ENCODE measurements at places on chromosomes 5 and 9.

DNA sequence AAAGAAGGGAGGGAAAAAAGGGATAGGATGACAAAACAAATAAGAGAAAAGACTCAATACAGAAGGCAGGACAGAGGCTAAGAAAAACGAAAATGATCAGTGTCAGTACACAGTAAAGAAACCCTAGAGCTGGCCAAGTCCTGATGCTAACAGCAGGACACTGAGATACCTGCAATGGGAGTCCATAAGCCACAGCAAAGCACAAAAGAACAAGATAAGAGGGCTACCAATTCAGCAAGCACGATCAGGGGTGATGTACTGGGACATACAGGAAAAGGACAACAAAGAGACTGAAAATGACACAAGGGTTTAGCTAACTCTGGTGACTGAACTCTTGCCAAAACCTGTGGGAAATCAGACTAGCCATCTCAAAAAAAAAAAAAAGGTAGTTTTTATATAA, 1072.6 kb upstream of the COX7C start:
- no peak for DNase-seq

DNA sequence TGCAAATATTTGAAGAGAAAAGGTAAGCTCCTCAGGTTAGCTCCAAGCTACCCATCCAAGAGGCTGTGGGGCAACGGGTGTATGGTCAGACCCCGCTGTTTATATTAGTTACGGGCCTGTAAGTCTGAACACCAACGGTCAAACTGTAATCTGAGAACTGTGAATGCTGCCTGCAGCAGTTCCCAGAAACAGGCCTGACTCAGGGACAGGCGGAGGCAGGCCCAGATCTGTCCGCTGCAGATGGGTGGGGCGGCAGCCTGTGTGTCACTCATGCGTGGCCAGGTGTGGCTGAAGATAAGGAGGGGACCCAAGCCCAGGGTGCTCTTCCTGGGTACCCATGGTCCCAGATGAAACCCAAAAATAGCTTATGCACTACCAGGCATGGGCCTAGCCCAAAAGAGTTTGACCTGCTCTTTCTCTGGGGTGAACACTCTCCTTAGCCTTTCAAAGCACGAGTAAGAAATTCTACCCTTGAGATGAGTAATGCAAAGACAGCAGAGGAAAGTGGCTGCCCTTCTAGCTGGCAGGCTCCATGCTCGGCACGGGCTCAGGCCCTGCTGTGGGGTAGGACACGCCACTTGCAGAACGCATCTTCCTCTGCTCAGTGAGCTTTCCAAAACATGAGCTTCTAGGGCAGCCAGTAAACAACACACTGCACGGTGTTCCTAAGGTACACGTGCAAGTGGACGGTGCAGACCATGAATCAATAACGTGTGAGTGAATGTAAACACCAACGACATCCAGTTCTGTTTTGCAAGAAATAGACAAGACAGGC, 9.1 kb downstream of the UBAC1 start:
- DNase-seq = no peak

- no peak for DNase-seq
These were observed 29.0 kb upstream of the FSD1L start for GRCh38 chr9:105418588-105419500.

GRCh38 chr5:21665524-21665923, 1187.6 kb downstream of the CDH12 start:
- DNase-seq = no peak

- DNase-seq = no peak
These were observed 151.8 kb upstream of the RAD23B start for GRCh38 chr9:107131108-107131799.

DNA sequence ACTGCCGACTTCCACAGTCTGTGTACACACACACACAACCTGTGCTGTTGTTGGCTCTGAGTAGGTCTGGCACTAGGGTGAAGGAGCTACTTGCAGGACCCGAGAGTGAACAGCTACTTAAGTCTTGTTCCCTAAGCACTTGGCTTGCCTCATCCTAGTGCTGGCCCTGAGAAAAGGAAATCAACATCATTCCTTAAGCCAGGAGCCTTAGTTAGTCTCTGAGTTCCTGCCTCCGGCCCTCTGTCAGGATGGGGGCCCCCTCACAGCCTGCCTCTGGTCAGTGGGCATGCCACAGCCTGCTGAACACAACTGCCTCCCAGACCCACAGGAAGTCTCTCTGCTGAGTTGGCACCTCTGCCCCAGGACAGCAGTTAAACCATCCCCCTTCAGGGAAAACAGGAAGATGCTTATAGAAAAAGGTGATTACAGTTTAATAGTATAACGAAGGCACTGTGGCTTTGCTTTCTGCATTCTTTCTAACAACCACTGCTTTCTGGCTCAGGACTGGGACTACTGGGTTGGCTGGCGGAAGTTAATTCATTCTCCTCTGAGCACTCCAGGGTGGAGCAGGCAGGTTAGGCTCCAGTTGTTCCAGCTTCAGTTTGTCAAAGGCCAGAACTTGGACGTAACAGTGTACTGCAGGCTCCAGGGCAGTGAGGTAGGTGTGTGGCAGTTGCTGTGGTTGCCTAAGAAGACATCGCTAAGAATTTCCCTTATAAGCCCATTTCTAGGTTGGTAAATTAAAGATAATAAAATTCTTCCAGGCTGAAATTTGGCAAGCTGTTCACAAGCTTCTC, 2.8 kb downstream of the MAMDC2 start:
- peak; percentile 33 for DNase-seq

- DNase-seq = no peak
These were observed 12.2 kb upstream of the TAF1L start for GRCh38 chr9:32647671-32648070.

DNA sequence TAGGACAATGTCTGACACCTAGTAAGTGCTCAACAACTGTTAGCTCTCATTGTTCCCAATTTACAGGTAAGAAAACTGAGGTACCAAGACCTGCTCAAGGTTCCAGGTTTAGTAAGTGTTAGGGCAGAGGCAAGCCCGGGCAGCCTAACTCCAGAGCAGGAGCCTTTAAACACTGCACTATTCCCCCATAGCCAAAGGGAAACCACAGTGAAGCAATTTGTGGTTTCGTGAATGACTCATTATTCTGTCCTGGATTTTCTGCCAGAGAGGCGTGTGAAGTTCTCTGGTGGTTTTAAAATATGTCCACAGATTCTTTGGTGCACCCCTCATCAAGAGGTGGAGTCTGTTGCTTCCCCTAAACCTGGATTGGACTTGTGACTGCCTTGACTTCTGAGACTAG, 1.0 kb upstream of the MCC start:
- DNase-seq = peak; percentile 22

- DNase-seq = no peak
These were observed 23.6 kb upstream of the MYORG start for GRCh38 chr9:34400275-34400674.

- no peak for DNase-seq
These were observed 2190.4 kb downstream of the MAT2B start for GRCh38 chr5:165695796-165696195.

- DNase-seq = no peak
These were observed 162.8 kb downstream of the ENC1 start for GRCh38 chr5:74477761-74478160.

GRCh38 chr5:172051643-172052339, 45.4 kb upstream of the FBXW11 start:
- no peak for DNase-seq

GRCh38 chr9:135604437-135605237, 34.7 kb downstream of the GLT6D1 start:
- DNase-seq = peak; percentile 19

GRCh38 chr5:65695162-65695755, 26.6 kb downstream of the SGTB start:
- no peak for DNase-seq

GRCh38 chr5:73544429-73545402, 20.7 kb downstream of the ANKRA2 start:
- DNase-seq = peak; percentile 45

DNA sequence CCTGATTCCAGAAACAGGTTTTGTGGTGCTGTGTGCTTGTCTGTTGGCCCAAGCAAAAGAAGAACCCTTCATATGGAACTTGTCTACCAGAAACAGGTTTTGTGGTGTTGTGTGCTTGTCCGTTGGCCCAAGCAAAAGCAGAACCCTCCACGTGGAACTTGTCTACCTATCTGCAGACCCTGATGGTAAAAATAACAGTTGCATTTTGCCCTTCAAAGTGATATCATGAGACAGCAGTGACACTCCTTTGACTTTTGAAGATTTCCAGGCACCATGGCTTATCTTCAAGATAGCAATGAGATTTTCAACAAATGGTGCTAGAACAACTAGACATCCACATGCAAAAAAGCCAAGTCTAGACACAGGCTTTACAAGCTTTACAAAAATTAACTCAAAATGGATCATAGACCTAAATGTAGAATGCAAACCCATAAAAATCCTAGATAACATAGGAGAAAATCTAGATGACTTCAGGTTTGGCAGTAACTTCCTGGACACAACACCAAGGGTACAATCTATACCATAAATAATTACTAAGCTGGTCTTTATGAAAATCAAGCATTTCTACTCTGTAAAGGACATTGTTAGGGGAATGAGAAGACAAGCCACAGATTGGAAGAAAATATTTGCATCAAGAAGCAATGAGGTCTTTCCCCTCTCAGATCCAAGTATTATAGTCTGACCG, 16.8 kb downstream of the MACROH2A1 start:
- DNase-seq = no peak

GRCh38 chr5:175517824-175518450, 39.6 kb downstream of the SFXN1 start:
- no peak for DNase-seq

GRCh38 chr5:96220610-96221390, 212.2 kb downstream of the PCSK1 start:
- DNase-seq = no peak

GRCh38 chr5:107395632-107396350, 274.9 kb downstream of the EFNA5 start:
- DNase-seq = no peak

GRCh38 chr9:133961226-133962165, 30.6 kb downstream of the VAV2 start:
- DNase-seq = no peak

DNA sequence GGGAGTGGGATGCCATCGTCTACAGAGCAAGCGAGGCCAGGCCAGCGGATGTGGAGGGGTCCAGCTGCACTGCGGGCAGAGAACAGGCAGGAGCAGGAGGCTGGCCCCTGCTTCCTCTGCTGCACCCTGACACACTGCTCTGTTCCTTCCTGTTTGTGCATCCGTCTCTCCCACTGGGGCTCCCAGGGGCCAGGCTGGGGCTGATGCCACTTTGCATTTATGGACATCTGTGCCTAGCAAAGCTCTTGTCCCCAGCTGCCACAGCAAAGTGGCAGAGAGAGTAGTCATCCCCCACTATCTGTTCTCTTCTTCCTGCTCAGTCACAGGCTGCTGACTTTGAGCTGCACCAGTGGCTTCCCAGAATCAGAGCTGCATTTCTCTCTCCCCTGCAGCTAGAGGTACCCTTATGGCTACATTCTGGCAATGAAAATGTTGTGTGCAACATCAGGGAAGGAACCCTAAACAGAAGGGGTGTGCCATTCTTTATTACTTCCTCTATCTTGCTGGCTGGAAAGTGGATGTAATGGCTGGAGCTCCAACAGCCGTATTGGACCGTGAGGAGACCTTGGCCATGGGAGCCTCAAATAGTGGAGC, 4.2 kb upstream of the NINJ1 start:
- no peak for DNase-seq

DNA sequence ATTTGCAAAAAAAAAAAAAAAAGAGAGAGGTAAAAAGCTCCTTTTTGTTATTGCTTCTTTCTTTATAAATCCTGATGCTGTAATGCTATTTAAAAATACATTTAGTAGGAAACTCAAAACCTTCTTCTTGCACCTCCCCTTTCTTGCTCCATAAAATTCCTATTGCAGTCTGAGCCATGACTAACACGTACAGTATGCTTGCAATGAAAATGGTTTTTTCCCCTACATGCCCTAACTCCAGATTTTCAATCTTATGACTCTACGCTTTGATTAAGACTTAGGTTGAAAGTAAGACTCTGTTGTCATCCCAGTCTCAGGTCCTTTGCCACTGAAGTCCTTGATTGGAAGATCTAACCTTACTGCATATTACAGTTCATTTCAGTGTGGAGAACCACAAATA, 23.9 kb downstream of the FGF10 start:
- no peak for DNase-seq

GRCh38 chr9:128703616-128704355, 1.5 kb downstream of the PKN3 start:
- DNase-seq = peak; percentile 80

DNA sequence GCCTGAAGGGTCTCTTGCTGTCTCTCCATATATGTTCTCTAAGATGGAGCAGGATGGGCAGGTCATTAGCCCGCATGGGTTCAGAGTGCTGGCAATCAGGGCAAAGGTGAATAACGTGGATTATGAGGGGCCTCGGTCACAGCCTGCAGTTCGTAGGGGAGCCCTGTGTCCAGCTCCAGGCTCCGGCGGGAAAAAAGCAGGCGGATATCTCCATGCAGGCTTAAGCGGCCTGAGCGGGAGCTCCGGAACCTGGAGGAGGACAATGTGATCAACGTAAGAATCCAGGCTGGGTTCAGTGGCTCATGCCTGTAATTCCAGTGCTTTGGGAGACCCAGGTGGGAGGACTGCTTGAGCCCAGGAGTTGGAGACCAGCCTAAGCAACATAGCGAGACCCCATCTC, 2.2 kb upstream of the STOML2 start:
- DNase-seq = no peak

- no peak for DNase-seq
These were observed 66.8 kb upstream of the ADCY2 start for GRCh38 chr5:7329141-7329540.

DNA sequence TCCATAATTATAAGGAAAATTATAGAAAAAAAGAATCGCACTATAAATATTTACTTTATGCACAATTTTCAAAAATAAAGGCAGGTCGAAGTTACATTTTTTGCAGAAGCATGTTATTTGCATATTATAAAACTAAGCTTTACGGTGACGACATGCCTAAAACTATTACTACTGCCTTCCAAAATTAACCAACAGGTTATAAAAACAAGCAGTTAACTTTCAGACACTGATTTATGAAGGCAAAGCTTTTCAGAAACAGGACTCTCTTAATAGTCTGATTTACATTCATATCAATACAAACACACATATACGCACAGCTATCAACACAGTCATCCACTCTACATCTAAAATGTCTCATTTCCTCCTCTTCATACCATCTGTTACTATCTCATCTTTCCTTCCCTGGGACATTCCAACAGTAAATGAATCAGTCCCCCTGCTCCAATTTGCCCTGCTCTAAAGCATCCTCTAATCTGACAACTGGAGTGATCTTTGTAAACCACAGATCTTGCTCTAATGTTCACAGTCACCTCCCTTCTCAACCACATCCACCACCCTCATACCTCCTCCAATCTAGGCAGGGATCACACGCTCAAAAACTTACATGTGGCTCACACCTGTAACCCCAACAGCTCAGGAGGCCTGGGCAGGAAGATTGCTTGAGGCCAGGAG, 21.6 kb downstream of the FBXW11 start:
- DNase-seq = no peak

Measured in heart left ventricle (tissue), 16 donors.